ENCODE measurements at places on chromosomes 16 and 17.

GRCh38 chr17:14593956-14594355 is 293.1 kb downstream of the HS3ST3B1 start:
- DNase-seq = no peak

GRCh38 chr17:27446569-27447301 is 9.5 kb upstream of the KSR1 start:
- DNase-seq = peak; percentile 62

GRCh38 chr17:35242158-35242804 is 591 bp upstream of the SLFN5 start:
- peak; percentile 66 for DNase-seq

GRCh38 chr16:10428433-10429168 is 42.7 kb downstream of the ATF7IP2 start:
- no peak for DNase-seq

- no peak for DNase-seq
Measured at GRCh38 chr17:80428363-80428762, 13.4 kb downstream of the ENDOV start.

DNA sequence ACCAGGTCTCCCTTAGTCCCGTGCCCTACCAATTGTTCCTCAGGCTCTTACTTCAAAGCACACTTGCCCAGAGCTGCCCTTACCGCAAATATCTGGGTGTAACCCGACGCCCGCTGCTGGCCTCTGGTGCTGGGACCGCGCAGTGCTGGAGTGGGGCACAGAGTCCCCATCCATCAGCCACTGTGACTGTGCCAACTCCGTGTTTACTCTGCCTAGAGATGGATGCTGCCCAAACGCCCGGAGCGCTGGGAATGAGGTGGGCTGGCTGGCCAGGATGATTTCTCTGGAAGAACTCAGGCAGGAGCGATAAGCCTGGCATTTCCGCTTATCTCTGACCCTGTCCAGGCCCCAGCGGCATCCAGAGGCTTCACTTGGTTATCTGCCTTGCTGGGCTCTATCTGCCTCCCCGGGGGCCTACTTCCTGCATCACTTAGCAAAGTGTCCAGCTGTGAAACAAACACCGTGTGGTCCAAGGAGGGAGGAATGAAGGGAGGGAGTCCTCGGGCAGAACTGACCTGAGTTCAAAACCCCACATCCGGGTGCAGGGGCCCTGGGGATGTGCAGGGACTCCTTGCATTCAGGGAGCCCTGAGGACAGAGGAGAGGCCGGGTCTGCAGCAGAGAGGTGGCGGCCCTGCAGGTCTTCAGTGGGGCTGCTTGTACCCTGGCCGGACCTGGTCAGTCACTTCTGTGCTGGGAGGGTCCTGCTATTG is 9.4 kb upstream of the MYLK3 start:
- DNase-seq = no peak

DNA sequence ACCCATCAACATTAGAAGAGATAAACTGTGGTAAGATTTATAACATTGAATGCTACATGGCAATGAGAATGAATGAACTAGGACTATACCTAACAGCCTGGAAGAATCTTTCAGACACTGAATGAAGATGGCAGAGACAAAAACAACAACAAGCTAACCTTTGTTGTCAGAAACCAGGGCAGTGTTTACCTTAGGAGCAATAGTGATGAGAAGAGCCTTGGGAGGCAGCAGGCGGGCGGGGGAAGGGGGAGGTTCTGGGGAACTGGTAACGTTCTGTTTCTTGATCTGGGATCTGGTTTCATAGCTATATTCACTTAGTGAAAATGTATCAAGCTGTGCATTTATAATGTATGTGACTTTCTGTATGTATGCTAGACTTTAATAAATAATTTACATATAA is 139.0 kb upstream of the TNRC6C start:
- DNase-seq = no peak

DNA sequence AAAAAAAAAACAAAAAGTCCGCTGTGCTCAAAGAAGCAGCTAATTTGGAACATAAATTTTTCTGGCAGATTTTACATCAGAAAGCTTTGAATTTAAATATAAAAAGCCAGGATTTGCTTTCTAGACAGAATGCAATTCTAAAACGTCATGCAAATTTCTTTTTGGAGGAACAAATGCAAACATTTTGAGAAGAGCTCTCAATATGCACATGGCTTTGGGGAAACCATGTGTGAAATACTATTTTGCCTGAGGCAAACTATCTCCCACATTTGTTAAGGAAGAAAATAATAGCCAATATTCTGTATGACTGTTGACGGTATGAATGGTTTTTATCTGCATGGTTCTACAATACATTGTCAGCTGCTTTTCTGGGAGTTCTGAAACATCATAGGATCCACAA is 320.0 kb upstream of the PSMD7 start:
- DNase-seq = no peak

DNA sequence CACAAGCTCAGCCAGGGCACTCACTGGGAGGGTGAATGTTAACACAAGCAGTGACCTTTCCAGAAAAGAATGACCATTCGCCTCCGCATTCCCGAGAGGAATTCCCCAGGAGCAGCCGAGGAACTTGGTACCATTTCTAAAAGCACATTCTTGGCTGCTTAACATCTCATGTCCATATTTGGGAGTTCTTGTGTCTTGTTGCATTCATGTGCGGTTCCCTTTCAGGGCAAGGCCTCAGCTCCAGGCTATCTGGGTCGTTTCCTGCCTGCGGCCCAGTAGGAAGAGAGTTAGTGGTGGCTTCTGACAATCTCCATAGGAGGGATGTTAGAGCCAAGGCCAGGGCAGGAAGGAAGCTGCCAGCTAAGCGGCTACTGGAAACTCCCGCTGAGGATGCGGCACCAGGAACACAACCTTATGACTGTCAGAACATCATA is 27.8 kb upstream of the MEAK7 start:
- peak; percentile 92 for DNase-seq
